Hypothalamus (tissue), 51 donors: ENCODE measurements at places on chromosomes 5 and 9.
A peak's percentile ranks its signal among the peaks of the same experiment; 100 is the strongest.

DNA sequence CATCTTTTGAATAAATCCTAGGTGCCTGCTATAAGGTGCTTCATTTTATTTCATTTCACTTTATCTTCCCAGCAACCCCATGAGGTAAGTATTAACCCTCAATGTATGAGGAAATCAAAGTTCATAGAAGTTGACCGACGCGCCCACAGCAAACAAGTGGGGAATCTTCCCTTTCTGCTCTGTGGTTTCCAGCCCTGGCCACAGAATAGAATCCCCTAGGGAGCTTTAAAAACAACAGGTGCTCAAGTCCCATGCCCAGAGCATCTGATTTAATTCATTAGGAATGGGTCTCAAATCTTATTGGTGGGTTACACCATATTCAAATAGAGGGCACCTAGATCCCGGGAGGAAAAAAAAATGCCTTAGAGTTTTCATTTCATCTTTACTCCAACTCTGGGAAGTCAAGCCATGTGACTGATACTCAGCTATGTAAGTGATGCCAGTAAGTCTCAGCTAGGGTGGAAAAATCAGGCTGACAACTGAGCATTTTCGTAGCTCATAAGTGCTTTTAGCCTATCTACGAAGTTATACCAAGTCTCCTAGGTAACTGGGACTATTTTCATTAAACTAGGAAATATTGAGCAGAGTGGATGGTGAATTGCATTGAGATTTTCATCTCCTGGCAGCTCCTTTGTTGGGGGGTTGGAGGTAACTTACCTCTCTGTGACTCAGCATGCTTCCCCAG, 353.4 kb upstream of the SLC30A5 start:
- no peak for DNase-seq

- DNase-seq, result no peak
Observed at GRCh38 chr9:36357639-36358038, 42.4 kb downstream of the RNF38 start.

DNA sequence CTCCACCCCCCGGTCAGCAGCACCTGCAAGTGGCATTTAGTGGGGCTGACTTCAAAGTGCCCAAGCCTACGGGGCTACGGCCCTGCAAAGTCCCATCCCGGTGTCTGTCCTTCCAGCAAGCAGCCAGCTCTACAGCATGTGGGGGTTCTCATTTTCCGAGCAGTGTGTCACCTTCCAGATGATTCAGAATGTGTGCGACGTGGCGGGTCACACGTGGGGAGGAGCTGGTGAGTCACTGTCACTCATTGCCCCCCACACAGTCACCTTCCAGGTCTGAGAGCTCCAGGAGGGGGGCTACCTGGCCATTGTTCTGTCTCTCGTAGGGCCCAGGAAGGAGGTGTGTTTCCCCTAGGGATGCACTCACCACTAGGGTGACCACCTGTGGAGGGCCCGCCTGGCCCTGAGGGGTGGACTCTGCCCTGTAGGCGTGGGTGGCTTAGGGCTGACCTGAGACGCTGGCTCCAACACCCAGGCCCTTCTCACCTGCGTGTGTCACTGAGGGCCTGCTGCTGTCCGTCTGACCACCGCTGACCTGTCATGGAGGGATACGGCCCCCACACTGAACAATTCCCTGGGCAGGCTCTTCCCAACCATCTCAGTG, 70.2 kb downstream of the SEMA4D start:
- DNase-seq, result no peak

DNA sequence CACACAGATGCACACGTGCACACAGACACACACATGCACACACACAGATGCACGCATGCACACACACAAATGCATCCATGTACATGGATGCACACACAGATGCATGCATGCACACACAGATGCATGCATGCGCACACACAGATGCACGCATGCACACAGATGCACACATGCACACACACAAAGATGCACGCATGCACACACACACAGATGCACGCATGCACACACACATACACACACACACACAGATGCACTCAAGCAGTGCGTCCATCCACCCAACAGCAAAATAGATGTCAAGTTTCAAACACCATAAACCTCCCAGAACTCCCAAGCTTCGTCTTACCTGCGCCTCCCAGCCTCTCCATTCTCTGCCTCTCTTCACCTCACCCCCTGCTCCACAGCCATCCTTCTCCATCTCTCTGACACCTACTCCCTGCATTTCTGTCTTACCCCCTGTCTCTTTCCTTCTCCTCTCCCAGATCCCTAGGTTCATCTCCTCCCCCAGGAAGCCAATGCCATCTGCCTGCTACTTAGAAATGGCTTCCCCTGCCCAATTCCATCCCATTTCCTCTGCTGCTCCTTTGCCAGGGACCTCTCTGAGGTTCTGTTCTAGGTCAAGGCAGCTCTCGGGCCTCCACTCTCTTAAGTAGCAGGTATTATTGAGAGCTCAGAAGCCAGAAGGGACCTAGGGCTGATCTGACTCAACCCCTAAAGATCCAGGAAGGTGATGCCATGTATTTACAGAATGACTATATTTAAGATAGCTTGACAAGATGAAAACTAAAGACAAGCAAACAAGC, 297.2 kb downstream of the MED10 start:
- no peak for DNase-seq

GRCh38 chr9:131289301-131290035, at the start of gene PLPP7:
PLPP7 (plus strand) TSS chr9:131289723; CDS start chr9:131289998, 275 bp downstream.
- DNase-seq, result peak; percentile 88

GRCh38 chr9:36878986-36879982, 154.8 kb downstream of the PAX5 start:
- no peak for DNase-seq

- no peak for DNase-seq
Observed at GRCh38 chr5:6759401-6759800, 46.2 kb downstream of the TENT4A start.

DNA sequence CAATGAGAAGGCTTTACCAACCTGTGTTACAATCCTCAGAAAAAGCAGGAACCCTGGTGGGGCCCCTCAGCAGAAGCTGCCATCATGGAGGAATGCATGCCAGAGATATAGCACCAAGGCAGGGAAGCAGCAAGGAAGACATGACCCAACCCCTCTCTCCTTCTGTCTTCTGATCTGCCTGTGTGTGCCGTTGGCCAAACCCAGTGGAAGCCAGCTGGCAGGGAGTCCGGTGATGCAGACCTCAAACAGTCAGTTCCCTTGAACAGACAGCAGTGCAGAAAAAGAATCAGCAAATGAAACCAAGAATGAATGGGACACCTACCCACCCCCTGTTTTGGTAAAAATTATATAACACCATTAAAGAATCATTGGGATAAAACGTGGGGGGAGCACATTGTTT, 234.2 kb downstream of the ZNF608 start:
- DNase-seq, result no peak

DNA sequence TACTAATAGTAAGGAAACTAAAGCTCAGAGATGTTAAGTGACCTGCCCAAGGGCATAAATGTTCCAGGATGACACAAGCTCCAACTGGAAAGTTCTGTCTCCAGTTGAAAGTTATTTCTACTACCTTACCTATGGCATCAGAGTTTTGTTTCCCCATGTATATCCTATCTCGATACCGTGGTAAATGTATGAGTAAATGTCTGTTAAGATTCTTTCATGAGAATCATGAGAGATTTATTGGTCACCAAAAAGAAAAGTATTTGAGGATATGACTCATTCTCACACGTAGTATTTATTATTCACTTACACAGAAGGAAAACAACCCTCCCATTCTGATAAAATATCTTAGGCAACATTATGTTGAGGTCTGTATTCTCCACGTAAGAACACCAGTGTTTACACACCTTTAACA, 11.1 kb upstream of the SHOC1 start:
- DNase-seq, result no peak

DNA sequence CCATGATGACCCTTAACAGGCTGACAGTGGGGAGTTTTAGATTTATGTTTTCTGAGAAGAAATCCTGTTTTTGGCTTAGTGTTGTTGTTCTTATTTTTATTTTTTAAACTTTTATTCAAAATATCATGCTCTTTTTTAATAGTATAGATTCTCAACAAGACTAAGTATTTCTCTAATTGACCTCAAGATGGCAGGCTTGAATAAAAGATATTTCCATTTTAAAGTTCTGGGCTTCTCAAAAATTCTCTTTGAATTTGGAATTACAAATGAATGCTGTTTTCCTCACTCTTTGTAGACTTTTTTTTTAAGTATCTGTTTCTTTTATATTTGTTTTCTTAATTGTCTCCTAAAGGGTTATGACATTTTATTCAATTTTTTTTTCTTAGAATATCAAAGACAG, 50.0 kb upstream of the SH3GL2 start:
- no peak for DNase-seq

GRCh38 chr9:125343518-125344275, 82.1 kb downstream of the GAPVD1 start:
- no peak for DNase-seq

GRCh38 chr9:10127867-10128266, 484.9 kb downstream of the PTPRD start:
- no peak for DNase-seq
